ENCODE measurements at places on chromosomes 2 and 18.
A peak's percentile ranks its signal among the peaks of the same experiment; 100 is the strongest.

DNA sequence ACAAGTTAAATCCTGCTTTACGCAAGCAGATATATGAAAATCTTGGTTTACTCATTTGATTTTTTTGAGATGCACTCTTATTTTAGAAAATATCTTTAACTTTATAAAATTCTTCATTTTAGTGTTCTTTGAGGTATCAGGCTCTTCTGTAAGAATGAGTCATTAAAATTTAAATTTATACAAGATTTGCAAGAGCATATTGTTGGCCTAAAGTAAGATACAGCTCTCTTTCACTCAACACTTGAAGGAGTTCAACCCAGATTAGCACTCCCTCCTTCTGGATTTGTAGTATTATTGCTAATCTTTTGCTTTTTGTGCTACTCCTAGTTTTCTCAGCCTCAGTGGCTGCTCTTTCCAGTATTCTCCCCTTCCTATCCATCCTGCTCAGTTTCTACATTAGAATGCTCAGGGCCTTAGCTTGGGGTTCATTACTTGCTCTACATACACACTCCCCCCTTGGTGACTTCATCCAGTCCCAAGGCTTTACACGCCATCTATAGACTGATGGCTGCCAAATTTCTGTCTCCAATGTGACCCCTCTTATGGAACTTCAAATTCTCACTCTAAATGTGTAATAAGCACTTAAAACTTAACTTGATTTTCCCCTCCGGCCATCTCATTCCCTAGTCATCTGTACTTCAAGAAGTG lies 425.3 kb upstream of the FANCL start:
- no peak for DNase-seq

GRCh38 chr18:13756261-13756660 lies 29.8 kb downstream of the RNMT start:
- DNase-seq = no peak

- DNase-seq = peak; percentile 37
These were observed 26.9 kb upstream of the CDH19 start for GRCh38 chr18:66630831-66631230.

GRCh38 chr2:70977605-70978205 lies 725 bp upstream of the ANKRD53 start:
- no peak for DNase-seq

DNA sequence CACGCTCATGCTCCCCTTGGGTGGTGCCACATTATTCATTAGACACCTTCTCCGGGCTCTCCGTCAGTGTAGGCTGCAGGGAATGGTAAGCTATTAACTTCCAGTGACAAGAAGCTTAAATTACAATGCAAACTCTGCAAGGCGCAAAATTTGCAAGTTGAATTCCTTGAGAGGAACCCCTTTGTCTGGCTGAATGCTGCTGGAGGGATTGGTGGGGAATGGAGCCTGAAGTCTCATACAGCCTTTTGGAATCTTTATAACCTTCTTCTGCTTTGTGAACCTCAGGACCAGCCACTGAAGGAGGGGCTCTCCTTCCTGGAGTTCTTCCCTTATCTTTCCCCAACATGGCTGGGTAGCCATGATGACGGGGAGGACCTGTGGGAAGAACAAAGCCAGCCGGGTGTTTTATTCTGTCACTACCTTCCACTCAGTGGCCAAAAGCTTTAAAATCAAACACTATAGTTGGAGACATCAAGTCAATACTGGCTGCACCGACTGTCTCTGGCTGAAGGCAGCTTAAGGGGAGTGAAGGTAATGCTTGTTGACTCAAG lies 220.9 kb upstream of the EPHA4 start:
- no peak for DNase-seq

DNA sequence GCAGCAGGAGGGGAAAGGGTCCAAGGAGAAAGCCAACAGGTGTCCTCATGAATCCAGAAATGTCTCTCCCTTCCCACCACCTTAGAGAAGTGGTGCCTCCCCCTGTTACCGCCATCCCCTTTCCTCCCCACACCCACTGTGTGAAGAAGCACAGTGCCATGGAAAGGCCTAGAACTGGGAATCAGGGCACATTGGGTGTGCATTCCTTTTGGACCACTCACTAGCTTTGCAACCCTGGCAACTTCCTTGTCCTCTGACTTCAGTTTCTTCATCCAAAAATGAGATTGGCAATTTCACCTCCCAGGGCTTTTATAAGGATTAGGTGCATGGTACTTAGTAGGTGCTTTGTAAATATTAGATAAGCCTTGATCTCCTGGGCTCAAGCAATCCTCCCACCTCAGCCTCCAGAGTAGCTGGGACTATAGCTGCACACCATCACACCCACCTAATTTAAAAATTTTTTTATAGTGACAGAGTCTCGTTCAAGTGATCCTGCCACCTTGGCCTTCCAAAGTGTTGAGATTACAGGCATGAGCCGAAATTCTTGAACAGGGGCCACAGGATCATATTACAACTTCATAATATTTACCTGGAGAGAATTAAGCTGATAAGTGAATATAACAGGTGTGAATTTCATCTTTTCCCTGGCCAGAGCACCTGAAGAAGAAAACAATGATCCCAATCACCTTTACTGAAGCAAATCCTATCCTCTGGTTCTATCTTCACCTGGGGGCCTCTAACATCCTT lies 97.9 kb upstream of the TAF1B start:
- no peak for DNase-seq

GRCh38 chr18:6479699-6480098 lies 65.0 kb upstream of the L3MBTL4 start:
- no peak for DNase-seq

DNA sequence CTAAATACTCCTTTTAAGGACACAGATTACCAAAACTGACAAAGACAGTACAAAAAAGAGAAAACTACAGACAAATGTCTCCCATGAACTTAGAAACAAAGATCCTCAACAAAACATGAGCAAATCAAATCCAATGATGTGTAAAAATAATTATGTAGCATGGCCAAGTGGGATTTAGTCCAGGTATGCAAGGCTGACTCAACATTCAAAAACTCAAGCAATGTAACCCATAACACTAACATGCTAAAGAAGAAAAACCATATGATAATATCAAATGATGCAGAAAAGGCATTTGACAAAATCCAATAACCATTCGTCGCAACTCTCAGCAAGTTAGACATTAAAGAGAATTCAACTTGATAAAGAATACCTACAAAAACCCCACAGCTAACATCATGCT lies 239.0 kb upstream of the KLHL29 start:
- DNase-seq = no peak

DNA sequence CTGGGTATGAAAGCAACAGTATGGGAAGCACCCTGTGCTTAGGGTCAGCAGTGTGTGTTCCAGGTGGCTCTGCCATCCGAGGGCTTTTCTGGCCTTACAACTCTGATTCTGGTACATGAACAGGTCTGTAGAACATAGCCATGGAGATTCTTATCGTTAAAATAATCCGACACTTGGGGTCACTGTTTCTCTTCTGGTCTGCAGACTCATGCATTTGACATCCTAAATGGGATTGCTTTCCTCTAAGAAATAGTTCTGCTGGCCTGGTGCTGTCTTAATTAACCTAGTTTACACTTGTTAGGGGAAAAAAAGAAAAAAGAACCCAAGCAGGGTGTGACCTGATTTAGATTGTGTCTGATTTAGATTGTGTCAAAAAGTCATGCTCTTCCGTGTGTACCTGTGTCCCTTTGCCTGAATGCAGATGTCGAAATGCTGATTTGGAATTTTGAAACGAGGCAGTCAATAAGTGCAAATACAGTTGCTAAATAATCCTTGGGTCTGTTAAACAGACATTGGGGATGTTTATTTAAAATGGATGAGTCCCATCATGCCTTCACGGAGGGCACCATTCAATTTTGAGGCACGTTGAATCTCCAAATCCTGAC lies 59.6 kb downstream of the TRPM8 start:
- no peak for DNase-seq

DNA sequence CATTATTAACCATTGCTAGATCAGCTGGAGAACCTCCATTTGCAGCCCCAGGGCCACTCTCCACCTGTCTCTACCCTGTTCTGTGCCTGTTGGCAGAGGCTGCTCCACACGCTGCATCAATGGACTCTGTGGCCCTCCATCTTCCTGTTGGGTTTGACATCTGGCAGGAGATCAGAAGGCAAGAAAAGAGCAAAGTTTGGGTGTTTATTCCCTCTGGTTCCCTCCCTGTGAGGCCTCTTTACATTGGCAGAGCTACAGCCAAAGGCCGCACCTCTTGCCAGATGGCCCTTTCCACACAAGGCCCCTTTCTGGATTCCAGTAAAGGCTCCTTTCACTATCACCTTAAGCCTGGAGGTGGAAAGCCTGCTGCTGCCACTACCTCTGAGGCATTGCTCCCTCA lies 110.9 kb upstream of the RND3 start:
- DNase-seq = no peak

DNA sequence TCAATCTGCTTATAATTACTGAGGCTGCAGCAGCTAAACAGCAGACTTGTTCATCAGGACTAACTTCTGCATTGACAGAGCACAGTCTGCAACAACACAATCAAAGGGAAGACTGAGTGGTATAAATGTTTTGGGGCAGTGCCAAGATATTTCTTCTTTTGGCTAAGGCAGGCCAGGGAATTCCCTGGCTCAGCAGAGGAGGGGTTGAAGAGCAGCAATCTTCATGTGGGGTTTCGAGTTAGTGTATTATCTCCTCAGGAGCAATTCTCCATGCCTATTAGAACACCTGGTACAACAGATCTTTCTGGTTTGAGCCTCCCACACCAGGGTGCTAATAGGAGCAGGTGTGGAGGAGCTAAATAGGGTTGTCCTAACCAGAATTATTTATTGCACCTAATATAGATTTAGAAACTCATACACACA lies 103.0 kb upstream of the STK17B start:
- DNase-seq = no peak

Measured in SIG-M5 (cell line).